ENCODE measurements at places on chromosomes 12 and 14.

GRCh38 chr12:106068296-106068695, 70.5 kb downstream of the NUAK1 start:
- no peak for DNase-seq

DNA sequence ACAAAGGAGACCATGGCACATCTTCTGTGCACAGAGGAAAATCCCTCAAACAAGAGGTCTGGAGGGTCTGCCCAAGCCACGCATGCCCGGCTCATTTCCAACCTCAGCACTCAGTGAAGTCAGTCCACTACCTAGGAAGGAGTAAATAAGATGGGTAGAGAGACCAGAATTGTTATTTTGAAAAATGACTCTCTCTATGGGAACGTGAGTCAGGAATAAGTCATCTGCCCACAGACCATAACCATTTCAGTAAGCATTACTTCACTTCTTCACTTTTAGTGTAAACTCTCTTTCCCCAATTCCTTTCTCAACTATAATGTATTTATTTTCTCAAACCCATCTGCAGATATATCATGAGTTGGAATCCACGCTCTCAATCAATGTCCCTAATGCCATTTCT, 1039.9 kb upstream of the USP15 start:
- DNase-seq = no peak

DNA sequence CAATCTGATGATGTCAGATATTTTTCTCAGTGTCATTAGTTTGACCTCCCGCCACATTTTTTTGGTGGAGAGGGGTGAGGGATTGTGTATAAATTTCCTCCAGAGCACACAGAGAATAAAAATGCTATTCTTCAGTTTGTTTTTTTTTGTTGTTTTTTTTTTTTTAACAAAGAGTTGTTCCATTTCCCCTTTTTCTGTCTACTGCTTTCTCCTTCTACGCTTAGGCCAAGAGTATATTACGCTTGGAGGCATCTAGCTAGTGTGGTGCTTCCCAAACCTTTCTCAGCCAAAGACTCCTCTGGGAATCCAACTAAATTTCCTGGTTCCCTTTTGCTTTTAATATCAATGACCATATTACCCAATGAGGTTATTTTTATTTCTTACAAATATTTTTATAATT, 465.6 kb downstream of the ZFP36L1 start:
- no peak for DNase-seq

- no peak for DNase-seq
These were observed 61.5 kb upstream of the PTGR2 start for GRCh38 chr14:73789989-73790581.

DNA sequence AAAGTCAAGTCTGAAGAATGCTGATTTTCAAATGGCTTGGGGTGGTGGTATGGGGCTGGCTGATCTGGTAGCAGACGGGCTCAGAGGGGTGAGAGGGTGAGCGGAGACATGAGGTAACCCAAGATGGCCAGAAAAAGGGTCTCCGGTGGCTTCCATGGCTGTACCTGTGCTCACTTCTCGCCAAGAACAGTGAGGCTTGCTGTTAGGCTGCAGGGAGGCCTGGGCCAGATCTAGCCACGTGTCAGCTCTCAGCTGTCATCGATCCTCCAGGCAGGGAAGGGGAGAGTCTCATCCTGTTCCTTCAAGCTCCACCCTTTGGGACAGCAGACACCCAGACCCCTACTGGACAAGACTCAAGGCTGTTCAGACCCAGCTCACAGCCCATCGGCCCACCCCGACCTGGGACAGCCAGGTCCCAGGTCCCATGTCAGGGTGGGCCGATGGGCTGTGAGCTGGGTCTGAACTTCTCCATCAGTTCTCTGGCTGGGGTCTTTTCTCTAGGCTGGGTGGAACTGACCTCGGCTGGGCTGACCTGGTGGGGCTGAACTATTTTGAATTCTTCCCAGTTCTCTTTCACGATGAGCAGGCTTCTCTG, 9.0 kb downstream of the LRTM2 start:
- DNase-seq = no peak

All from stimulated activated CD4-positive, alpha-beta T cell treated with anti-CD3 and anti-CD28 coated beads, Interleukin-4, amount 100 ng/mL, for 1 hour (primary cell).